CD14-positive monocyte (primary cell): ENCODE measurements at places on chromosomes 11 and 22.

GRCh38 chr11:120752668-120753067 lies 241.1 kb downstream of the GRIK4 start:
- no peak for DNase-seq

DNA sequence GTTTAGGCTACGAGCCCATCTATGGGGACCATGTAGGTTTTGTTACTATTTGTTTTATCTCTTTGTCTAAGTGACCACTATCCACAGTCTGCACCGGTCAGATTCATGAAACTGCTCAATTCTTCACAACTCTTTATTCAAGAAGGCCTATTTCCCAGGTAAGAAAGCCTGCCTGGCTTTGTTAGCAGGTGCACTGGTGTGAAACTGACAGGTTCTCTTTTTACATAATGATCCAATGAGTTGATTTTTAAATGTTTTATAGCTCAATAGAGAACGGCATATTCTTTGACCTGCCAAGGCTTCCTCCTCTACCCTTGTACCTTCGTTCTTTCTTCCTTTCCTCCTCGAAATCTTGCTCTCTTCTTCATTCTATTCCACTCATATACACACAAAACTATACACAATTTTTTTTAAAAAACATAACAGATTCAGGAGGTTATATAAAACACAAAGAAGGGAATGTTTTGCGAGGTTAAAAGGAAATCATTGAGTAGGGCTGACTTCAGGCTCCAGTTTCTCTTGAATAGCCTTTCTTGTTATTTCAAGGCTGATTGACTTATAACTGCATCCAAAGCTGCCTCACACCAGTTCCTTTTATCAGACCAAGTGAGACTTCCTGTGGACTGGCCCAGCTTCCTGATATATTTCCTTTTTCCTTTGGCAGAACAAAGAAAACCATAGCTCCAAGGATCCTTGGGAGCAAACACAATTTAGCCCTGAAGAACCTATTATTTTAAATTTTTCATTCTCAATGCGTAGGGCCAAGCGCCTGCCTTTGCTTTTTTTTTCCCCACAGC lies 11.4 kb downstream of the FLI1 start:
- no peak for DNase-seq

- DNase-seq: no peak
Observed at GRCh38 chr22:35488513-35488912, 52.1 kb upstream of the RASD2 start.

DNA sequence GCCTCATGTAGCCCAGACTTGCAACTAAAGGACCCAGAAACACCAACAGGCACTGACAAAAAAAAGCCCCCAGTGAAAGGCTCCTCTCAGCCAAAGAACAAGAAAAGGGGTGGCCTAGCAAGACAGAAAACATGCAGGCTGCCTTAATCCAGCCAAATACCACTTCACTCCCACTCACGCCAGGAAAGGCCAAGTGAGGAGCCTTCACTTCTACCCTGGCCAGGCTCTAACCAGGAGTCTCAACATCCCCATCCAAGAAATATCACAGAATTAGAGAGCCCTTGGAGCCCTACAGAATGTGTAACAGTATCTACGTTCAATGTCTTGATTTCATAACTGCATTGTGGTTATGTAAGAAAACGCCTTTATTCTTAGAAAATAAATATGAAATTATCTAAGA lies 149.0 kb downstream of the APOL5 start:
- DNase-seq: no peak

DNA sequence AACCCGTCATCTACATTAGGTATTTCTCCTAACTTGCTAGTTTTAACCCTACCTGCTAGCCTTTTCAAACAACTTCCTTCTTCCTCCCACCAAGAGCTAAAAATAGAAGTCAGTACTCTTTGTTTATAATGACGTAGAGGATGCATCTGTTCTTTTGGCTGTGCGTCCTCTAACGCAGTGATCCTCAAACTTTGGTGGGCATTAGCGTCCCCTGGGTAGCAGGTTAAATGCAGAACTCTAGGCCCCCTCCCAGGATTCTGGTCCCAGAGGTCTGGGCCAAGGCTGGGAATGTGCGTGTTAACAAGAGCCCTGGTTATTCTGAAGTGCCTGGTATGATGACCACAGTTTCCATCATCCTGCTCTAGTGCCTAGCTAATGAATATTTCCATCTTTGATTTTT lies 67.6 kb downstream of the BARX2 start:
- no peak for DNase-seq

- DNase-seq: no peak
Observed at GRCh38 chr11:6623391-6624363, 4.5 kb upstream of the TPP1 start.

DNA sequence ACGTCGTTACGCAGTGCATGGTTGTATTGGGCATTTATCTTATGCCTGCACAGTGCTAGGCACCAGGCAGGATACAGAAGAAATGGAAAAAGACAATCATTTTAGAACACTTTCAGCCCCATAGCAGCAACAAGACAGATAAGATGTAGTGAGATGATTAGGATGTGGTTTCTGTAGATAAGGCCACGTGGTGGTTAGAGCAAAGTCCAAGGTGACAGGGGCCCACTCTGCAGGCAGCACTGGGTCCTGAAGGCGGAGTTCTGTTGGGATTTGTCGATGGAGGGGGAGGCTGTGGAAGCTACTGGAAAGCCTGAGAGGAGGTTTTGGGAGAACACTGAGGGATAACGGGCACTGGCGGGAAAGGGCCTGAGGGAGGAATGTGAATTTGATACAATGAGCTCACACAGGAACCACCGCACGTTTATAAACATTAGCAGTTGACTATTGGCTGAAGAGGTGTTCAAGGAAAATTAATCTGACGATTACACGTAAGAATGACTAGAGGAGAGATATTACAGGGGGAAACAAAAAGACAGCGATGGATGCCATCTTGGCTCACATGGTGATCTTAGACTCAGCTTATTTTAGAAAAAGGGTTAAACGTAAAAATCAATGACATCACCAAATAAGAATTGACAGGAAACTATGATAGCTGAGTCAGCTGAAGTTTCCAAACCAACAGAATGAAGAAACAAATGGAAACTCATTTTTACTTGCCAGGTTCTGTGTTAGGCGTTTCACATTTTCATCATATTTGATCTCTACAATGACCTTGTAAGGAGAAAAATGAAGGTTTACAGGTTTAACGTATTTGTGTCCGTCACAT lies 551.0 kb downstream of the OPCML start:
- DNase-seq: no peak

DNA sequence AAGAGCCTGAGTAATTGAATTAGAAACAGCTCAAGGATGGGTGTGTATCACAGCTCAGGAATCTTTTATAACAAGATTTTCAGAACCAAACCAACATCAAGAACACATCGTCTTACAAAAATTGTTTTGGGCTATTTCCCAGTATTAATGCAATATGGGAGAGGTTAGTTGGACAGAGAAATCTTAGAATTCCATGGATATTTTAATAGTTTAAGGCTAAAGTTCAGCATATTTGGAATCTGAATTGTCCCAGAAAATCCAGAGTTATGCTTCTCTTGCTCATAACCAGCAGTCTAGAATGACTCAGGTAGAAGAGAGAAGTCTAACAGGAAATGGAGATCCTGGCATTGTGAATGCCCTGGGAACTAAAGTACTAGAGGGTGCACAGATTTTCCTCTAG lies 74.6 kb downstream of the ADM start:
- DNase-seq: no peak
